ENCODE measurements at places on chromosomes 5 and 9.

GRCh38 chr5:35405938-35406337, 175.7 kb upstream of the PRLR start:
- no peak for DNase-seq

- no peak for DNase-seq
Measured at GRCh38 chr9:123453831-123454321, 97.9 kb downstream of the CRB2 start.

DNA sequence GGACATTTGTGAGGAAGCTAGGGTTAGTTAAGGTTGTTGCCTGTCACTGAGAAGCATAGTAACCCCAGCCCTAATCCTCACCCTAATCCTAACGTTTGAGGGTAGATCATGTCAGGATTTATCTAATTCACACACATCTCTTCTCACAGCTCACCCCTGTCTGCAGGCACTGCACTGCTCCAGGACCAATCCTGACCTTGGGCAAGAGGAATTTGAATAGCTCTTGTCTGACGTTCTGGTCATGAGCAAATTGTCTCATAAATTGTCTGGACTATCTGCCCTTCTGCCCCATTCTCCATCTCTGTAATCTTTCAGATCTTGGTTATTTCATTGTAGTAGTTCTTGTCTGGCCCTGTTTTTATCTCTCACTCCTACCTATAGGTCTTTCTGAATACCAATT, 18.7 kb downstream of the CRHBP start:
- DNase-seq: no peak

DNA sequence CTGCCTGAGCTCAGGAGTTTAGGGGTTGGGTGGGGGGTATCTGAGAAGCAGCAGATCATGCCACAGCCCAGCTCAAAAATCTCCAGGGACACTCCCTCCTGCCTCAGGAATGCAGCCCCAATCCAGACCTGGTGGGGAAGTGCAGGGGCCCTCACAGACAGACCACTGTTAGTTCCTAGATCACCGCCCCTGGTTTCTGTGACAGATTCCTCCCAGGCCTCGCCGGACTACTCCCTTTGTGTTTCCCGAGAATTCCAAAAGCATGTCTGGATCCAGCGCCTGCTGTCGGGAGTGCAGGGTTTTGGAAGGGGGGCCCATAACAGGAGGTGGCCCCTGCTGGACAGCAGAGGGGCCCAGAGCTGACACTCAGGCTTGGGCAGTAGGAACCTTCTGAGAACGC, 74.5 kb downstream of the CTSL start:
- no peak for DNase-seq

All from stimulated activated CD8-positive, alpha-beta memory T cell treated with anti-CD3 and anti-CD28 coated beads, Interleukin-12 subunit alpha, Interleukin-12 subunit beta, amount 100 ng/mL, for 1 hour (primary cell).